ENCODE measurements at places on chromosomes 11 and 22.

- no peak for DNase-seq
Observed at GRCh38 chr11:492427-493226, 14.4 kb downstream of the RNH1 start.

- DNase-seq: no peak
Observed at GRCh38 chr22:47113853-47114415, 351.5 kb downstream of the TBC1D22A start.

DNA sequence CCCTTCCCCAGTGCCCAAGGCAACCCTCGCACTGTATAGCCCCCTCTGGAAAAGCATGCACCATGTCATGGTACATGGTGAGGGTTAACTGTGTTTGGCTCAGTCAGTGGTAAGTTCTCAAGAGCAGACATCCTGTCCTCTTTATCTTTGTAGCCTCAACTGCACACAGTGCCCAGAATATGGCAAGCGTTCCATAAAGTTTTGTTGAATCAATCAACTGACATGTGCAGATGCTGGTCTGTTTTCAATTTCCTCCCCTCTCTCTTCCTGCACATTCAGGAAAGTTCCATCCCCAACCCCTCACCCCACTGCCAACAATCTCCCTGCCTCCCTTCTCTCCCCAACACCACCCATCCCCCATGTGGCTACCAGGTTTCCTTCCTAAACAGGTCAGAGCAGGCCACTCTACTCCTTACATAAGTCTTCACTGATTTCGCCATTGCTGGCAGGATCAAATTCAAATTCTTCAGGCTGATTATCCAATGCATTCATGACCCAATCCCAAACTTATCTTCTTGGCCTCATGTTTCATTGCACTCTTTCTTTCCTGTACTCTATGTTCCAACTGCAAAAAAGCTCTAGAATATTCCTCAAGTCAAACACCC lies 15.5 kb upstream of the TMPRSS5 start:
- DNase-seq: no peak

DNA sequence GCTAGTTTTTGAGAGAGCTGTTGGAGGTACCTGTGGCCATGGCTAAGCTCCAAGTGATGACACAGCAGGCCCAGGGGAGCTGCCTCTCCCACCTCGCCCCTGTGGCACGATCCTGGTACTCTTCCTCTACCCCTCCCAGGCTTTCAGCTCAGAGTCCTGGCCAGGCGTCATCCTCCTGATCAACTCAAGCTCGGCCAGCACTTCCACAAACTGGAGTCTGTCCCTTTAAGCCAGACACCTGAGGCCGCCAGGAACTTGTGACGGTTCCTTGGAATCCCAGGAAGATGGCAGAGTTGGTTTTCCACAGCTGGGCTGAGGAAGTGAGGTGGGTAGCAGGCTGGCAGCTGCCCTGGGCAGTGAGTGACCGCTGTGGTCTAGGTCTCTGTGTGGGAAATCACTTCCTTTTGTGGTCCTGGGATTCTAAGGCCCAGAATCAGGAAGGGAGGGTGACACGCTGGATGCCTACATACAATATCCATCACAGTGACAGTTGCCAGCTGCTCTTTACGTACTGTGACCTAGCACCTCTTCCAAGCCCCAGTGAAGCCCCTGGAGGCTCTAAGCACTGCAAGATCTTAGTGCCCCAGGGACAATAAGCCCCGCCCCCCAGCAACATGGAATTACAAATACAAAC lies 3.2 kb upstream of the CST6 start:
- DNase-seq: peak; percentile 54

GRCh38 chr11:1304380-1304779 lies 5.1 kb downstream of the TOLLIP start:
- no peak for DNase-seq

GRCh38 chr11:57421805-57422204 lies 5.1 kb downstream of the SLC43A3 start:
- no peak for DNase-seq

- no peak for DNase-seq
Observed at GRCh38 chr11:25769287-25769686, 562.6 kb upstream of the ANO3 start.

DNA sequence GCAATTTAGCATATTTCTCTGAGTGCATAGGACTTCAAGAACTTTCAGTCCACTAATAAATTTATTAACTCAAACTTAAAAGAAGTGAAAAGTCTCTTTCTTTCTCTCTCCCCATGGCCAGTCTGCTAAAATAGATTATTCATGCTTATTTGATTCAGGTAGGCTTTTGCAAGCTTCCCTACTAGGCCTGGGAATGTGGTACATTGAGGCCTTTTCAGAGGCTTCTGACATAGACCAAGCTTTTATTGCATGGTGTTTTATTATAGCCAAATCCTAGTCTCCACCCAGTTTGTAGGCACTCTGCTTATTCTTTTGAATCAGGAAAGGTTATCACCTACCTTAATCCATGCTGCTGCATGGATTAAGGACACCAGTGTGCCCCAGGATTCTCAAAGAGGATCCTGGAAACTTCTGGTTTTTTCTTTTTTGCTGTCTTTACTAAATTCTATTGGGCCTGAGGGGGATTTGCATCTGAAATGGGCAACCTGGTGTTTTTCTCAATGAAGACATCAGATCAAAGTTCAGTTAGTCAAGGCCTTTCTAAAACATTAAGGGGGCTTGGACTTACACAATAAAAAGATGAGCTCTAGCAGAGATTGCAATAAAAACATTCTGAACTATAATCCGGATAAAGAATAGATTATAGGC lies 92.2 kb downstream of the ELP4 start:
- DNase-seq: no peak

DNA sequence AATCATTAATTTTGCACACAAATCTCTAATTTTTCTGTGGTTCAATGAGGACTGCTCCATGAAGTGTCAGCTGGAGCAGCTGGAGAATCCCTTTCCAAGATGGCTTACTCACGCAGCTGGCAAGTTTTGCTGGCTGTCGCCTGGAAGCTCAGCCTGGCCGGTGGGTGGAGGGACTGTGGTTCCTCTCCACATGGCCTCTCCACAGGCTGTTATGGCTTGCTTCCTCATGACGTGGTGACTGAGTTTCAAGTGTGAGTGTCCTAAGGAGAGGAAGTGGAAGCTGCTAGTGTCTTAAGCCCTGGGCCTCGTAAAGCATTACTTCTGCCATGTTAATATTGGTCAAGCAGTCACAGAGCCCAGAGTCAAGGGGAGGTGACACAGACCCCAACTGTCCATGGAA lies 14.0 kb upstream of the NRIP3 start:
- no peak for DNase-seq

DNA sequence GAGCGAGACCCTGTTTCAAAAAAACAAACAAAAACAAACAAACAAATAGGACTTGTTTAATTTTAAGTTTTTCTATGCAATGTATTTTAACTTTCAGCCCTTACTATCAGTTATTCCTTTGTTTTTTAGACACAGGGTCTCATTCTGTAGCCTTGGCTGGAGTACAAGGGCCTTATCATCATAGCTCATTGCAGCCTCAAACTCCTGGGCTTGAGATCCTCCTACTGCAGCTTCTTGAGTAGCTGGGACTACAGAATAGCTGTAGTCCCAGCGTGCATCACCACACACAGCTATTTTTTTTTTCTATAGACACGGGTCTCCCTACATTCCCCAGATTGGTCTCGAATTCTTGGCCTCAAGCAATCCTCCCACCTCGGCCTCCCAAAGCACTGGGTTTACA lies 44.5 kb downstream of the PIK3C2A start:
- DNase-seq: no peak

- peak; percentile 94 for DNase-seq
Observed at GRCh38 chr11:62593434-62594044, 2.2 kb upstream of the TUT1 start.

DNA sequence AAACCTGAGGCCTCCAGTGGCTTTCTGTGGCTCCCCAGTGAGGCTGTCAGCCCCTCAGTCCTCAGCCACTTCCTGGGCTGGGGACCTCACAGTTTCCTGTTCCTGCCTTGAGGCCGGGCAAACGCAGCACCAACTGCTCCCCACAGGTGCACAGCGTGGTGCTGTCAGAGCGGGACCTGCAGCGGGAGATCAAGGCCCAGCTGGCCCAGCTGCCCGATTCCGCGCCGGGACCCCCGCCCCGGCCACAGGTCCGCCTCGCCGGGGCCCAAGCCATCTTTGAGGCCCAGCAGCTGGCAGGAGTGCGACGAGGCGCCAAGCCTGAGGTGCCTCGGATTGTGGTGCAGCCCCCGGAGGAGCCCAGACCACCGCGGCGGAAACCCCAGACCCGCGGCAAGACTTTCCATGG lies 5.4 kb downstream of the TBC1D10C start:
- peak; percentile 94 for DNase-seq

- DNase-seq: peak; percentile 81
Observed at GRCh38 chr11:46345881-46346484, 1.3 kb upstream of the DGKZ start.

GRCh38 chr11:12692229-12693075 lies 18.2 kb downstream of the TEAD1 start:
- DNase-seq: no peak

- no peak for DNase-seq
Observed at GRCh38 chr11:131845255-131845654, 474.8 kb downstream of the NTM start.

DNA sequence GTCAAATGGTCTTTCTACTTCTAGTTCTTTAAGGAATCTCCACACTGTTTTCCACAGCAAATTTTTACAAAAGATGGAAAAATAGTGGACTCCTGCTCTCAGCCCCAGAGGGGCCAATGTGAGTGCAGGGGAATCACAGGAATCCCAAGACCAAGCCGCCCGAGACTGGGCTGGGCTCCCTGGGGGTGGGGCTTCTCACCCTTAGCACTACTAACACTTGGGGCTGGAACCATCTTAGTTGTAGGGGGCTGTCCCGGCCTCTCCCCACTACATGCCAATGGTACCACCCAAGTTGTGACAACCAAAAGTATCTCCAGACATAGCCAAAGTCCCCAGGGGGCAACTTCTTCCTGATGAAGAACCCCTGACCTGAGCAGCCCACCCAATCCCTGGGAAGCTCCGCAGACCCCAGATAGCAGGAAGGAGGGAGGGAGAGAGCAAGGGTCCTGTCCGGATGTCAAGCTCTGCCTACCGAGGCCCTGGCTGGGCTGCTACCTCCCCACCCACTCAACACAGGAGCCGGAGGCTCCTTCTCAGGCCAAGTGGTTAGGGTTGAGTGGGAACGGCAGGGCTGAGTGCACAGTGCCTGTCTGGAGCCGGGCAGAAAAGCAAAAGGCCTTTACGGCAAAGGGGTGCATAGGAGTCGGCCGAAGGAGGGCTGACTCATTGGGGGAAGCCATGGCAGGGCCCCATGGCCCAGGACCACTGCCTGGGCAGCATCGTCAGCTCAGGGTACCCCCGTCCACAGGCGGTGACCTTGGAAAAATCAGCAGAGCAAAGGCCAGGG lies 122.5 kb upstream of the FGF3 start:
- no peak for DNase-seq

GRCh38 chr22:10780281-10780680 lies 4747.7 kb upstream of the OR11H1 start:
- DNase-seq: peak; percentile 57

- DNase-seq: no peak
Observed at GRCh38 chr22:36682811-36683210, 20.7 kb downstream of the CACNG2 start.

DNA sequence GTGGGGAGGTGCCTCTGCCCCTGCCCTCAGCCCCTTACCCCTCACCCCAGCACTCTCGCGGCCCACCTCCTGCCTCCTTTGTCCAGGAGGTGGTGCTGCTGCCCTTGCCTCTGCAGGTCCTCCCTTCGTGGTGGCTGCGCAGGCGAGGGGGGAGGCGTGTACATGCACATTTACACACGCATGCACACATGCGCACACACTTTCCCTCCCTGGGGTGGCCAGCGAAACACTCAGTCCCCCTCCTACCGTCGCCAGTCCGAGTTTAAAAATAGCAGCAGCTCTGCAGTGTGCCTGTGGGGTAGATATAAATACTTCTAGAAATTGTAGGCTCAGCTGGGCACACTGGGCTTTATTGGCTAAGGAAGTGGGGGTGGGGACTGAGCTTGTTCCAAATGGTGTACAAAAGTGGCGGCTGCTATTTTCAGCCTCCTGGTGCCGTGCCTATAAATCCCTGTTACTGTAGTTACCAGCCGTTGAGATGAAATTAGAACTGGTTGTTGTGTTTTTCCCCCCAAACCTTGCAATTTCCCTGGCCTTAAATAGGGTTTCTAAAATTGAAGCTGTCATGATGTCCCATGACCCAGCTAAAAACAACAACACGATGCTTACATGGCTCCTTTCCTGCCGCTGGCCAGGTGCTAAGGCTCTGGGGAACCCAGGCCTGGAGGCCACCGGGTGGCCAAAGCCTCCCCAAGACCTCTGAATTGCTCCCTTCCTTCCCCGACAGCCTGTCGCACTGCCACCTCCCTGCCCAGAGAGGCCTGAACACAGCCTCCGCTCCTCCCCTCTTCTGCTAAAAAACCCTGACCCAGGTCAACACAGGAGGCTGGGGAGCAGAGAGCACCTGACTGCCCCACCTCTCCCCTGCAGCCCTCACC lies 12.4 kb downstream of the PICK1 start:
- no peak for DNase-seq

DNA sequence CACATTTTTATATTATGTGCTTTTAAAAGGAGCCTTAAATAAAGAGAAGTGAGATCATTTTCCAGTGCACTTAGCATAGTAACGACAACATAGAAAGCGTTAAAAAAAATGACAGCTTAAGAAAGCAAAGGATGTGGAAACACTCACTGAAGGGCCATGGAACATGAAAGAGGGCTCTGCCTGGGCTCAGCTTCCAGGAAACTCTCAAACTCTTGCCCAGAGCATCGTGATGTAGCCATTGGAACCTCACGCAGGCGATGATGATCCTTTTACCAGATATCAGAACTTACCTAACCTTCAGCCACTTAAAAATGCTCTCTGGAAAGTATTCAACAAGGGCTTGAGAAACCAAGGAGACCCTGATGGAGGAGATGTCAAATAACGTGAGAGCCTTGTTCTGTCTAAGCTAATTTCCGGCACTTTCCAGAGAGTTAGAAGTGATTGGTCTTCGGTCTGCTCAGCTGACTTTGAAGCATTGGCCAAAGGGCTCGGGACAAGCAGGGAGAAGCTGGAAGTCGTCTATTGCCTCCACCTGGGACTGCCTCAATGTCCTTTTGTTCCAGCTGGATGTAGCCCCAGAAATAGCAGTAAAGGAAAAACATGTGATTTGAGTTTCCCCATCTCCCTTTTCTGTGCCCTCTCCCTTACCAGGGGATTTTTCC lies 21.5 kb upstream of the ETS1 start:
- peak; percentile 60 for DNase-seq

DNA sequence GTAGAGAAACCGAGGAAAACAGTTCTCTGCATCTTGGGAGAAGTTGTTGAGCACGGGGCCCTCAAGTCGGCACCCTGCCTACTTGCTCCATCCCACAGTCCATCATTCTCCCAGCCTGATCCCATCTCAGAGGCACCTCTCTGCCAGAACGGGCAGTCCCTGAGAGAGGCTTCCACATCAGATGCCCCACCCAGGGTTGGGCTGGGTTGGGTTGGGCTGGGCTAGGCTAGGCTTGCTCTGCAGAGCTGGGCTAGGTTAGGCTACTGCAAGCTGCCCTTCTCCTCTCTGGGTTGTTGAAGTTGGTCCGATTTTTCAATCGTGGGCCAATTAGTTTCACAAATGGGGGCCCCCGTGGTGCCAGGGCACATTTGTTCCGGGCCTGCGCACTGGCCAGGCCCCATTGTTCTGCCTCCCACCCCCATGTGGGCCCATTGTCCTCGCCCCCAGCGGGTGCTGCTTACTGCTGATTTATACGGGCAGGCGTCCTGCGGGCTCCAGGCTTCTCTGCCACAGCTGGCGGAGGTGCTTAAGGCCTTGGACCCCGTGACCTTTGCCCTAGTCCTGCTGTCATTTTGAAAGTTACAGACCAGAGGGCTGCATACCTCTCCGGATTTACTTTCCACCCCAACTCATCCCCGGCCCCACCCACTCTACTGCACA lies 63.7 kb upstream of the NNMT start:
- DNase-seq: no peak

- peak; percentile 80 for DNase-seq
Observed at GRCh38 chr11:118227865-118228785, 3.3 kb upstream of the JAML start.

- DNase-seq: peak; percentile 61
Observed at GRCh38 chr11:73072935-73073481, 69.1 kb downstream of the FCHSD2 start.

Data from activated CD4-positive, alpha-beta T cell treated with anti-CD3 and anti-CD28 coated beads, Interleukin-2, amount 10 ng/mL, durations not matched to agents 24 days and 14 days (primary cell).